Body of pancreas (tissue), 4 donors: ENCODE measurements at places on chromosomes 12 and 14.

- DNase-seq, result no peak
Measured at GRCh38 chr14:97056086-97056485, 258.9 kb downstream of the VRK1 start.

DNA sequence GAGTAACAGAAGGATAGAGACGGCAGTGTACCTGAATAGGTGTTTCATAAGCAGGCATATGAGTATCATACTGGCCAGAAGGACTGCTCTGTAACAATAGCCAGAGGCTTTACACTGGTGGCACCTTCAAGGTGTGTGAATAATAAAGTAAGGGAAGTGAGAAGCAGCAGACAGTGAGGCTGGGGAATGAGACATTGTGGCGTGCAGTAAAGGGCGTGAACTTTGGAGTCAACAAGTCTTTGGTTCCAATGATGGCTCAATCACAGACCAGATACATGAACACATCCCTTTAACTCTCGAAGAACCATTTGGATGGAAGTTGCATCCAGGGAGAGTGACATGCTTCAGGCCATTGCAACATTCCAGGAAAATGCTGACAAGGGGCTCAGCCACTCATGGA lies 32.0 kb upstream of the CCND2 start:
- no peak for DNase-seq

DNA sequence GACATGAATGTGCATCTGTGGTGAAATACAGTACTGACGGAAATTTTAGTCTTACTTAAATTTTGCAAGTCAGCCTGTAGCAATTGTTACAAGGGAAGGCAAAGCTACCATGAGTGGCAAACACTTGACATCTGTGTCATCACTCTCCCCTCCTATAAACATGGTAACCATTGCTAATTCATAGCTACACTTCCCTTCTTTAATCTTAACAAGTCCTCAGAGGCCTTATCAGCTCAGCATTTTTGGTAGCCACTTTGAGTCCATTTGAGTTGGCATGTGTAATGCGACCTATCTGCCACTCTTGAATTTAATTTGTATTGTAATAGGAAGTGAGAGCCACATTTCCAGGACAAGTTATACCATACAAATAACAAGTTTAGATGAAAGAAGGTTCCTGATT lies 218.1 kb downstream of the RMST start:
- DNase-seq, result no peak

- no peak for DNase-seq
Measured at GRCh38 chr14:20343862-20344220, 406 bp downstream of the PARP2 start.

DNA sequence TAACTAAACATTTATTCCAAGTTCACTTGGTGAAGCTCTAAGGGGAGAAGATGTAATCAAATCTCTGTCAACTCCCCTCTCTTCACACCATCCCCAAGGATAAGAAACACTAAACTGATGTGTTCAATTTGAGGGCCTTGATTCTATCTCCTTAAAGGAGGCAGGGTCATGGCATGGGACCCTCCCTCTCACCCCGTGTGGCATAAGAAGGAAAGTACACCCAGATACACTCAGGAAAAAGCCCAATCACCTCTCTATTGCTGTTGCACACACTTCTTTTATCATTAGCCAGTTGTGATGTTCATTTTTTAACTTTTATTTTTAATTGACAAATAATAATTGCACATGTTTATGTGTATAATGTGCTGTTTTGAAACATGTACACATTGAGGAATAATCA lies 35.1 kb downstream of the WASHC3 start:
- DNase-seq, result no peak
